Ascending aorta (tissue), 2 donors: ENCODE measurements at places on chromosomes 3 and 15. TPM values are rescaled to one million over a fixed set of nuclear protein-coding genes. Genes with fewer than 3 reads are reported as not detected.
A peak's percentile ranks its signal among the peaks of the same experiment; 100 is the strongest.

DNA sequence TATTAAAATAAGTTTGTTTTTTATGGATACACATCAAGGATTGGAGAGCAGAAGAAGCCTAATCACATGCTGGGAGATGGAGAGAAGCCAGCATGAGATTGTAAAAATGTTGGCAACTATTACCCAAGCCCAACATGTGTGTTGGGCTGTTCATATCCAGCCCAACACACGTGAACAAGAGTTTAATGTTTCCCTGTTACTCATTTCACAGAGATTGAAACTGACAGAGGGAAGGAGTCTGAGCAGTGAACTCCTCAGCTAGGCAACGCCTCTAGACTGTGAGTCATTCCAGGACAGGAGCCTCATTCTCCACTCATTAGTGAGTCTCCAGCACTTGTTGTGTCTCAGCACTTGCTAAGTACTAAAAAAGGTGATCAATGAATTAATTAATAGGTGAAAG is 43.2 kb upstream of the CMSS1 start:
- no peaks in the 10 kb centered on the region for H3K36me3 ChIP-seq
- DNase-seq: no peak
- H3K4me3 ChIP-seq: no peak overlapping the region
- H3K4me1 ChIP-seq: no peaks in the 10 kb centered on the region

CPN2 gene
- total RNA-seq: not detected

GRCh38 chr3:186401556-186401955 is 39.5 kb upstream of the DGKG start:
- H3K36me3 ChIP-seq: no peaks in the 10 kb centered on the region
- DNase-seq: no peak

DNA sequence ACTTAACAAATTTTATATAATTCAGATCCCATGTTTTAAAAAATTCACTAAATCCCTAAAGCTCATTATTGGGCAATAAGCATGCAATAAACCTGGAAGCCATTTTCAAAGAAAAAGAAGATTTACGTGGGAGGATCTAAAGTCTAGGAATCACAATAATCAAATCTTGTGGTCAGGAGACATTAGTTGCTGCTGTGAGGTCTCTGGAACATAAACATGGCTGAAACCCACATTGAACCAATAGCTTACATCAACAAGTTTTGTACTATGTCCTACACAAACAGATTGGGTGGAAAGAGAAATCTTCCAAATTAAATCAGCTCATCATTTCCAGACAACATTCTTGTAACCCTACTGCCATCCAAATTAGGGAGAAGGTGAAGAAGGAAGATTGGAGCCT is 121.9 kb upstream of the EPHA3 start:
- H3K27ac ChIP-seq: no peak overlapping the region
- DNase-seq: no peak
- H3K36me3 ChIP-seq: no peaks in the 10 kb centered on the region
- H3K4me3 ChIP-seq: no peak overlapping the region

- H3K27ac ChIP-seq: peak overlapping the region; percentile 89
- H3K4me3 ChIP-seq: peak overlapping the region; percentile 65
- DNase-seq: peak; percentile 72
- H3K4me1 ChIP-seq: no peaks in the 10 kb centered on the region
- no peaks in the 10 kb centered on the region for H3K27me3 ChIP-seq
Observed at GRCh38 chr15:55319537-55320237, 665 bp downstream of the PIGB start.

- no peak for DNase-seq
- H3K4me1 ChIP-seq: peaks cover 5% of the 10 kb centered on the region
- H3K27me3 ChIP-seq: no peaks in the 10 kb centered on the region
- no peaks in the 10 kb centered on the region for H3K36me3 ChIP-seq
Observed at GRCh38 chr3:127734754-127735473, 62.2 kb downstream of the ABTB1 start.
